ENCODE measurements at places on chromosomes 1 and 21.

GRCh38 chr1:156707417-156708217, 2.2 kb upstream of the CRABP2 start:
- no peak for DNase-seq

DNA sequence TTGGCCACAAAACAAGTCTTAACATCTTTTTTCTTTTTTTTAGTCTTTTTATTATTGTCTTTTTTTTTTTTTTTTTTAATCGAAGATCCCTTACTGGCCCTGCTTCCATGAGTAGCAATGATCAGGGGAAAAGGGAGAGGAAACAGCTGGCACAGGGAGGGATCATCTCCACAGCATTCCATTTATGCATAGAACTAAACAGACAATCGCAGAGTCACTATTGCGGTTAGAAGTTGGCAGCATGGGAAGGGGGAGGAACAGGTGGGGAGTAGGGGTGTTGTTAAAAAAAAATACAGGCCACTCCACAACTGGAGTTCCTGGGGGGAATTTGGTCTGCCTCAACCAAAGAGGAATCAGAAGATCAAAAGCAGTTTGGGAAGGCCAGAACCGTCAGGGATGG, 55.4 kb downstream of the C1orf185 start:
- no peak for DNase-seq

DNA sequence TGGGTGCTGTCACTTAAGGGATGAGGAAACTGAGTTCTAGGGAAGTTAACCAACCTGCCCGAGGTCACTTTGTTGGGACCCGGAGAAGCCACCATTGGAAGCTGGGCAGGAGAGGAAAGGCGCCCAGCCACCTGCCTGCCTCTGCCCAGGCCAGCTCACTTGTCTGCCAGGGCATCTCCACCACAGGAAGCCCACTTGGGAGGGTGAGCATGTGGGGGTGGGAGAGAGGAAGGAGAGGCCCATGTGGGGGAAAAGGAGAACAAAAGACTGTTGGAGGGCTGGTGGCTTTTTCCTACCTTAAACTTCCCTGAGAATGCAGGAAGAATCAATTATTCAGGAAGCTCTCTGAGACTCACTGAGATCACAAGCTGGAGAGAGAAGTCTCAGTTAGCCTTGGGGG, 43.8 kb upstream of the SELENON start:
- no peak for DNase-seq

DNA sequence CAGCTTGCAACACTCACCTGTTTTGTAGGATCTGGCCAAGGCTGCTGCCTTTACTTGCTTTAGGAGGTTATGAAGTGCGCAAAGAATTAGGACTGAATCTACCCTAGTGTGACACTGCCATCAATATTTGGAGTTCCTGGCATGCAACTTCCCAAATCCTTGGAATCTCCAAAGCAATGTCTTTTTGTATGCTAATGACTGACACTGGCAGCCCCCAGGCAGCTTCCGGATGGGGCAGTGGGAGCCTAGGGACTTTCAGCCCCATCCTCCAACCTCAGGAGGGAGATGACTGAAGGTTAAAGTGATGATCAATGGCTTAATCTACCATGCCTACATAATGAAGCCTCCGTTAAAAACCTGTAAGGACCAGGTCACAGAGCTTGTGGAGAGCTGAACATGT, 5.5 kb downstream of the RCC2 start:
- no peak for DNase-seq

DNA sequence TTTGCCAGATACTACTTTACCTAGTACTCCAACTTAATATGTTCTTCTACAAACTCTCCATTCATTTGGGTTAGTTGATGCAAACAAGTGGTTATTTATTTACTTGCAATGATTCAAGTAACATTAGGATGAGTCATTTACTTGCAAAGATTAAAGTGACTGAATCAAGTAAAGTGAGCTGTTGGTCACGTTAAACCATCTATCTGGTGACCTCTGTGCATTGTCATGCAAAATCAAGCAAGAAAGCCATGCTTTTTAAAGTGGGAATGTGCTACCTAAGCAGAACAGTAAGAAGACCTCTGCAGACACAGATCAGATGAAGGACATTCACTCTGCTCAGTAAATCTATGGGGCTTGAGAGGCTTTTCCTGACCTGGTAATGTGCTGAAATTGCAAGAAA, 254.7 kb downstream of the LRRIQ3 start:
- no peak for DNase-seq

DNA sequence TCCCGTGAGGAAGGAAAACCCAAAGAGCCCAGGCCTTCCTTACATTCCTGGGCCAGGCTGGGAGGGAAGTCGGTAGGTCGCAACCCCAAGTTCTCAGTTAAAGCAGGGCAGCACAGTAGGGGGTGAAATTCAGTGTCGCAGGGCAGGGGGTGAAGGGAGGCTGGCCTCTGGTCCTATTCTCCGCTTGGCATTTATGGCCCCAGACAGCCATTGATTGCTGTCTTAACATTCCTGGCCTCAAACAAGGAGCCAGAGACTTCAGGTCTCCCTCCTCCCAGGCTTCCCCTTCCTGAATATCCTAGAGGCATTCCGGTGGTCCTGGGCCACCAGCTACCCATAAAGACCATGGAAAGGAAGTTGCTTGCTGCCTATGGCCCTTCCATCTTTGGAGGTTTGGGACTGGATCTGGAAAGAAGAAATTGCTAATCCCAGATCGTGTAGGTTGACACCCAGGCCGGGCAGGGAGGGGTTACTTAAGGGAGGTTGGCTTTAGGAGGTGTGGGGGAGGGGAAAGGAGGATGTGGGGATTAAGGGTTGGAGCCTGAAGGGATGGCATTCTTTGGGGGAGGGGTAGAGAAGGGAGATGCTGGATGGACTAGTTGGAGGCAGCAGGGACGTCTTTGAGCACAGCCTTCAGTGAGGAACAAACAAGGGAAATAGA, 1.7 kb downstream of the LIN28A start:
- DNase-seq, result no peak

DNA sequence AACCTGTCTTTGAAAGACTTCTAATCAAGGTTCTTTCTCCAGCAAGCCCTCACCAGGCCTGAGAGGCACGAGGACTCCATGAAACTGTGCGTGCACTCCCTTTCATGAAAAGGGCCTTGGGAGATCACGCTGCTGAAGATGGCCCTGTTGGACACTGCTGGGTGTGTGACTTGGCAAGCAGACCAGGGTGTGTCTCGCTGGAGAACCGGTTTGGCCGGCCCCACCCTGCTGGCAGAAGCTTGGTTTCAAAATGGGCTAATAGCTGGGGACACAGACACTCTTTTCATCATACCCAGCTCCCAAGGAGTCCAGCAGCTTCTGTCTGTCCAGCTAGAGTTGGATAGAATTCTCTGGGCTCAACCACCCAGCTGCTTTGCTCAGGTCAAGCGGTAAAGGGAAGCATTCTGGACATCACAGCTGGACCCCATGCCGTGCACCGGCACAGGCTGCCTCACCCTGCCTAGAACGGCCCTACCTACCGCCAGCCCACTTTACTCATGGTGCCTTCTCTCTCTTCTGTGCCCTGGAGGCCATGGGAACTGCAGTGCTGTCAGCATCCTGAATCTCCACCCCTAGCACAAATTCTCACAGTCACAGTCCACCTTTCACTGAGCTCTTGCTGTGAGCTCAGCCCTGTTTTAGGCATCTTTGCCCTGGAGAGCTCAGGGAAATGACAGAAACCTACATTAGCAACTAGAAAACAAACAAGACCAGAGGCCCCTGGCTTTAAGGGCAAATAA, 24.6 kb downstream of the PKP1 start:
- DNase-seq, result no peak

DNA sequence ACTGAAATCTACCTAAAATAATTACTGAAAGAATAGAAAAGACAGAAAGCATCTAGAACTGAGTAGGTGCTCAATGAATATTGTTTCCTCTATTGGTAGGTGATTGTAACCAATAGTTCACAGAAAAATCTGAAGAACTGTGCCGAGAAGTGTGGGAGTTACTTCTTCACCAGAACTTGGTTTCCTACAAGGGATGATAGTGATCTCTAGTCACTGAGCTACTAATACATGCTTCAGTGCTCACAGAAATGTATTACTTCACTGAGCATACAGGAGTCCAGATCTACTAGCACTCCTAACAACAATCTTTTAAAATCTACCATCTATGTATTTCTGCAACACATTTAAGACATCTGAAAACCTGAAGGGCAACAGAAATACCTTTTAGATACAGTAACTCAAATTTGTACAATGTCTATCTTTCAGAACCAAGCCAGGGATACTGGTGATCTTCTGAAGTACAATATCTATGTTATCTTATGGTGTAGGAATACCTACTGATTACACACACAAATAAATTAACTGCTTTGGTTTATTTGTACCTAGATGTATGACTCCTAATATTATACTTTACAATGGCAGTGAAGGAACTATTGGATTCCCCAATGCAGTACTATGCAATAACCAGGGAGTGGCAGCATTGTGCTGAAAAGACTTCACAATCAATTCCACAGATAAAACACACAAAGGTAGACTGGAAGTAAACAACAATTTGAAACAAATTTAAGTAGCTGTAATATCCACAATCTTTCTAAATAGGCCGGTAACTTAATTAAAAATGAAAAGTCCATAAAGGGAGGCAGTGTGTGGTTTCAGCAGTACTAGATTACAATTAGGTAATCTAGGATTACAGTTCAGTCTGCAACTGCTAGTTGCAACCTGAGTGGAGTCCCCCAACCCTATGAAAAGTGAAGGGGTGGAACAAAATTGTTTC, 243.0 kb downstream of the SLC45A1 start:
- no peak for DNase-seq

DNA sequence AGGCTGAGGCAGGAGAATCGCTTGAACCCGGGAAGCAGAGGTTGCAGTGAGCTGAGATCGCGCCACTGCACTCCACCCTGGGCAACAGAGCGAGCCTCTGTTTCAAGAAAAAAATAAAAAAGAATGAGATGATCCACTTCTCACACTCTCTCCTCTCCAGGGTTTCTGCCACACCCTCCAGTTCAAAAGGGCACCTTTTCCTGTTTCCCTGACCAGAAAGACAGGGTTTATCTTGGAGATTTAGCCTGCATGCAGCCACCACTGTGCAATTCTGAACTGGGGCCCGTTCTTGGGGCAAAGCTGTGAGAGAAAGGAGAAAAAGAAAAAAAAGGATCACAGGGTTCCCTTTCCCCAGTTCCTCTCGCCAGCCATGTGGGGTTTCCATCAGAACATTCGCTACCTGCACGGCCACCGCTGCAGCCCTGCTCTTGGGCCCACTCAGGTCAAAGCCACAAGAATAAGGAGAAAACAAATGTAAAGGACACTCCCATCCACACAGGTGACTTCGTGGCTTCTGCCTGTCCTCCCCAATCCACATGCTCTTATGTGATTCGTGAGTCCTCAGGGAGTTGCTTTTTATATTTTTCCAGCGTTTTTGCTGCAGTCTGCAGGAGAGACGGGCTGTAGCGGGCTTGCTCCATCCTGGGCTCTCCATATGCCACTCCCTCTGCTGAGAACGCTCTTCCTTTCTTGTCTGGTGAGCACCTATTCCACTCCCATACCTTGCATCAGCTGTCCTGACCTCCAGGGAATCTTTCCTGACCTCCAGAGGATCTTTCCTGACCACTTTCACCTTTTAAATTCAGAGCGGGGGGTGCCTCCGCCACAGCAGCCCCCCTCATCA, 26.4 kb downstream of the GNG4 start:
- DNase-seq, result no peak

DNA sequence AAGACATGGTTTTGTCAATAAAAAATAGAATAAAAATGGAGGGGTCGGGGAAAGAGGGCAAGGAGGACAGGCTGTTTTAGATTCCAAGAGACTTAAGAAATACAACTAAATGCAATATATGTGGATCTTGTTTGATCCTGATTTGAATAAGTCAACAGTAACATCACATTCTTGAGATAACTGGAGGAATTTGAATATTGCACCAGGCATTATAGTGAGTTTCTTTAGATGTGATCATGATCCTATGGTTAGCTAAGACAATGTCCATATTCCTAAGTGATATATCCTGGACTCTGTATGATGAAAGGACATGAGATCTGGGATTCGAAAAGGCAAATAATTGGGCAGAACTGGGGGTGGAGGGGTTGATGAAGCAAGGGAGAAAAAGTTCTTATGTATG, 311.8 kb downstream of the PLPP3 start:
- DNase-seq, result no peak

DNA sequence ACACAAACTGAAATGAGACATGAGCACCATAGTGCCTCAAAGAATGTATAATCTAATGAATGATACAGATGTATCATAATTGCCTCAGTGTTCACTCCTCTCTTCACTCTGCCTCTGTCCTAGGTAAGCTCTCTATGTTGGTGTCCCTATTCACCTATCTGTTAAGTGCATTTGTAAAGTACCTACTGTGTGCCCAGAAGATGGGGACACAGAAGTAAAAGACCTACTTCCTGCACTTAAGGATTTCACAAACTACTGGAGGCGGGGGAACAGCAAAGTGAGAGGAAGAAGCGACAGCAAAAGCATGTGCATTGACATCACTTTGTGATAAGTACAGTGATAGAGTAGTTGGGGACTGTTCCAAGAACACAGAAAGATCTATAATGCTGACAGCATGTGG, 18.1 kb downstream of the RD3 start:
- DNase-seq, result no peak

- DNase-seq, result no peak
These were observed 187.1 kb downstream of the CDC42BPA start for GRCh38 chr1:227131193-227131592.

DNA sequence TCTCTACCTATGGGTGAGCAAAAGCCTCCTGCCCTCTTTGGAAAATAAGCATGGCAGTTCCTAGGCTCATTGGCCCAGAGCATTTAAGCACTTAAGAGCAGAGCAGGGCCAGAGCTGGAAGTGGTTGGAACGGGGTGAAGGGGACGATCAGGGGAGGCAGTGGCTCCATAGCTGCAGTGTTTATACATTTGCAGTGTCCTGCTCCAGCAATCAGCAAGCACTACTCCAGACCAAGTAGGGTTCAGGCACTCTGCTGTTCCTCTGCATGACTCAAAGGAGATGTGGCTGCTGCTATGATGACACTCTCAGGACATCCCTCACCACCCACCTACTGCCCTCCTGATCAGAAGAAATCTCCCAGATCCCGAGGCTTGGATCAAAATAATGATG, 55.0 kb downstream of the TRABD2B start:
- DNase-seq, result no peak

GRCh38 chr1:110433803-110434202, 17.1 kb upstream of the PROK1 start:
- DNase-seq, result no peak

DNA sequence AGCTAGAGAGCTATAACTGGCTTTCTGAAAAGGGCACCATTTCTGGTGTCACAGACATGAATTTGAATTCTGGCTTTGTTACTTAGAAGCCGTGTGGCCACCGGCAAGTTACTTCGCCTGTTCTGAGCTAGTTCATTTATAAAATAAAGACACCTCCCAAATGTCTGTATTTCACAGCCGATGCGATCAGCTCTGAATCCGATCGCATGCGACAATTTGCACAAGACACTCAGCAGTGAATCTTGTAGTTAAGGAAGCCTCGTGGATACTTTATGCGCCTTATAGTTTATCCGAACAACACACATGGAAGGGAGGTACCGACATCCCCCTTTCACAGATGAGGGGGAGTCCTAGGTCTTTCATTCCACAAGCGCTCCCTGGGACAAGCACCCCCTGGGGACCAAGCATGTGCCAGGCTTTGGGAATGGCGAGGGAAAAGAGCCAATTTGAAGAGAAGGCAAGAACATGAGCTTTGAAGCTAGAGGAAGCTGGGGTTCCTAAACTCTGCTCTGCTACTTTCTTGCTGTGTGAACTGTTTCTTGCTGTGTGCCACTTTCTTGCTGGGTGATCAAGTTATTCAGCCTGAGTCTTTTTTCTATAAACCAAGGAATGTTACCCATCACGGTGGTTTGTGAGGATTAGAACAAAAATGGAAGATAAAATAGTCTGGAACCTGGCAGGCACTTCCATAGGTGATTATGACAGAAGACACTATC, 3.9 kb downstream of the ID3 start:
- DNase-seq, result no peak

- no peak for DNase-seq
These were observed 33.1 kb upstream of the DMBX1 start for GRCh38 chr1:46456411-46456963.
